ENCODE measurements at places on chromosomes 5 and 9.

- no peak for DNase-seq
Measured at GRCh38 chr9:136103651-136104487, 8.8 kb upstream of the NACC2 start.

- DNase-seq: no peak
Measured at GRCh38 chr9:135973277-135974219, 12.4 kb upstream of the UBAC1 start.

DNA sequence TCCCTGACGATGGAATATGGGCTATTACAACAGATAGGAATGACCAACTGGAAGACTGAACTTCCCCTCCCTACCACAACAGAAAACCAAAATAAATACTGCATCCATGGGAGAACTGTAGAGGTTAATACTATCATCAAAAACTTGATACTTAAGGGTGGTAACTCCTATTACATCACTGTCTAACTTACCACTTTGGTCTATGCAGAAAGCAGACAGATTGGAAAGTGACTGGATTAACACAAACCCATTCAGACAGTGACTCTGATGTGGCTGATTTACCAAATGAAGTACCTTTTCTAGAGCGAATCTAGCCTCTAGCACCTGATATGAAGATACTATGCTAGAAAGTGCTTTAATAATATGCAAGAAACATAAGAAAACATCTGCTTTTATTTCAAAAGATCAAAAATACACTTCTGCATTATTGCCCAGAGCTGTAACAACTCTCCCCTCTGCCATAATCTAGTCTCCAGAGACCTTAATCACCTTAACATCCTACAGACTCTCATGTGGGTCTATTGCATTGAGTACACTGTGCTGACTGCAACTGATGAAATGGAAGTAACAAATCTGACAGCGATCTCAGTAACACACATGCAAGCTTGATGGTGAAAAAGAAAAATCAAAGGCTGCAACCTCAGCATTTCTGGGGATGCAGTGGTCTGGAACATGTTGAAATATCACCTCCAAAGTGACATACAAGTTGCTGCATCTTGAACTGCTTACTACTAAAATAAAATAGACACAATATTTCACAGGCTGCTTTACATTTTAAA lies 62.7 kb downstream of the EPB41L4A start:
- no peak for DNase-seq

DNA sequence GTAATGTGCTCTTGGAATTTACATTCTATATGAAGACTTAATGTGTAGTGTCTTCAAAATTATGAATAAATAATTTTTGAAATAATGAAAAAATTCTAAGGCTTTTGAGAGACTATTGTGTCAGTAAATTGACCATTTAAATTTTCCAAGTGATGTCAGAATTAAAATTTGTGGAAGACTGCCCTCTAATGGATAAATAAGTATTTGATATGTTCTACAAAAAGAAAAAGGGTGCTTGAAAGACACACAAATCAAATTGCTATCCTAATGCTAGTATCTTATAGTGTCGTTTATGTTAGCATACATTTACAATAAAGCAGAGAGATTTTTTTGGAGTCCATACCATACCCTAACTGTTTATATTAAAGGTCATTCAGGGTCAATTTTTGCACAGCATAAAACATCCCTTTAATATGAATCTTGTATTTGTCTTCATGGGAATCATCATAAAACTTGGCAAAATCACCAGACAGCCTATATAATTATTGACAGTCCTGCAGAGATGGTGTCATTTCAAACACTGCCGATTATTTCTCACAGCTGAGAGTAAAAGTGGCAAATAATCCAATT lies 120.8 kb upstream of the SLC27A6 start:
- DNase-seq: no peak

GRCh38 chr9:79682076-79682736 lies 110.4 kb downstream of the TLE4 start:
- DNase-seq: no peak

DNA sequence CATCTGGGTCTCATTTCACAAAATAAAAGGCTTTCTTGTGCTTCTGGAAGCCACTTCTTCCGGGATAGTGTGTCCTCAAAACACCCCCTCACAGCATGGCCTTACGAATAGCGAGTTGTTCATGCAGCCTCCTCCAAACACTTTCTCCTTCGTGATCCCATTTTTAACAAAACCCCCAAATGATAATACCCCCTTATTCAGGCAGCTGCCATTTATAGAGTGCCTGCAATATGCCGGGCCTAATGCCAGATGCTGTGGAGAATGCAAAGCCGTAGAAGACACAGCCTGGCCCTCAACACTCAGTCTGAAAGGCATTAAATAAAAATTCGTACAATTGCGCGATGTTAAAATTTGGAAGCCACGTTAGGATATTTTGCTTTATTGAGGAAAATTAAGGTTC lies 66.4 kb upstream of the SLC44A1 start:
- DNase-seq: no peak

DNA sequence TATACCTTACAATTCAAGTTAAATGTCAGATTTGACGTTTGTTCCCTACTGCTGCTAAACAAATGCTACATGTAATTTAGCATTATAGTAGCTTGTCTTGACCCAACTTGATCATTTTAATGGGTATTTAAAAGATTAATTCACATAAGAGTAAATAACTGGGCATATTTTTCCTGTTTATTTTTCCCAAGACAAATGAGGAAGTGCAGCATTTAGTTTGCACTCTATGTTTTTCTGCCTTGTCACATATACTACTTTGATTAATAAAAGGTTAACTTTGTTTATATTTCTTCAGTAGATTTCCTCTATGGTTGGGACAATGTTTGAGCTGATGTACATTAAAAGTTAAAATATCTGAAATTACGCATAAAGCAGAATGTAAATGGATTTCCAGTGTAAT lies 641.8 kb downstream of the PRR16 start:
- DNase-seq: no peak

DNA sequence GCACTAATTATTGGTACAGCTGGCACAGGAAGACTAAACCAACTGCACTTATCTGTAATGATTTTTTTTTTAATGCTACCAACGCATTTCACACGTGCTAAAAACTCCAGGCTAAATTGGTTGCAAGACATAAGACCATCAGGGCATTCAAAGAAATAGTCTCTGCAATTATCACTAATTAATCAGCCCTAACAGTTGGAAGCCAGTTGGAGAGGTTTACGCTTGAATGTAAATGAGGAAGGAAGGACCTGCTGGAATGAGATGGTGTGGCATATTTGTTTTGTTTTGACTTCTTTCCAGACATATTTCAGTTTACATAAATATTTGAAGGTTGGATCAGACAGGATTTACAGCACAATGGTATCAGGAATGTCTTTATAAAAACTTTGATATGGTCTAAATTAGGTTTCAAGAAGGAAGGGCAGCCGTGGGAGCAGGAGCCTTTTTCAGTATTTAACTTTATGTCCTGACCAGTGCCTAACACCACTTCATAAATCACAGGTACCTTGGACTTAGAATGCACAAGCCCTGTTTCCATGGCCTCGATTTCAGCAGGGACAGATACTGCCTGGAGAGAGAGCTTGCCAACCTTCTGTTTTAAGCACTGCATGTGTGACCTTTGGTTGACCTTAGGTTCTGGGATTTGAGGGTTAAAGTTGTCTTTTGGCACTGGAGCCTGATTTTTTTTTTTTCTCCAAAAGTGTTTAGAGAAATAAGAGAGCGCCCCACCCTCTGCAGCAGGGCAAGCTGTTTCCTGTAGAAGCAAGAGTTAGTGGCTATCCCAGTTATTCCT lies 199.8 kb upstream of the MAP3K1 start:
- DNase-seq: no peak

- DNase-seq: no peak
Measured at GRCh38 chr5:62362701-62363100, 41.0 kb downstream of the DIMT1 start.

- DNase-seq: no peak
Measured at GRCh38 chr9:17005056-17005823, 129.6 kb upstream of the CNTLN start.

DNA sequence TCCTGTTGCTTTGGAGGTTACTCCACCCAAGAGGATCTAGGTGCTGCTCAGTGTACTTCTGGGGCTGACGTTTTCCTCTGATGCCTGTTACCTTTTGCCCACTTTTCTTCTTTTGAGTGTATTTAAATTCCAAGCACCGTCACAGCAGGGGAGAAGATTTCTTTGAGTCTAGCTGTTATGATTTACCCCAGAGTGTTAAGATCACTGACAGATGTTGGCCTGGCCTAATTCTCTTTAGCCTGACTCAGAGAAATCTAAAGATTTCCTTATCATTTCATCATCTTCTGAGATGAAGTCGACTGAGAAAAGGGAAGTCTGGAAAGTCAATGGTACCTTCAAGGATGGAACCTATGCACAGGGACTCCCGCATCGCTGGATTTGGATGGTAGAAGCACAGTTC lies 191.5 kb downstream of the FBXL7 start:
- no peak for DNase-seq

GRCh38 chr5:17325770-17326599 lies 108.6 kb downstream of the BASP1 start:
- no peak for DNase-seq

- DNase-seq: no peak
Measured at GRCh38 chr9:109506097-109506712, 8.1 kb upstream of the PTPN3 start.

GRCh38 chr5:157890836-157891597 lies 32.1 kb upstream of the CLINT1 start:
- no peak for DNase-seq

DNA sequence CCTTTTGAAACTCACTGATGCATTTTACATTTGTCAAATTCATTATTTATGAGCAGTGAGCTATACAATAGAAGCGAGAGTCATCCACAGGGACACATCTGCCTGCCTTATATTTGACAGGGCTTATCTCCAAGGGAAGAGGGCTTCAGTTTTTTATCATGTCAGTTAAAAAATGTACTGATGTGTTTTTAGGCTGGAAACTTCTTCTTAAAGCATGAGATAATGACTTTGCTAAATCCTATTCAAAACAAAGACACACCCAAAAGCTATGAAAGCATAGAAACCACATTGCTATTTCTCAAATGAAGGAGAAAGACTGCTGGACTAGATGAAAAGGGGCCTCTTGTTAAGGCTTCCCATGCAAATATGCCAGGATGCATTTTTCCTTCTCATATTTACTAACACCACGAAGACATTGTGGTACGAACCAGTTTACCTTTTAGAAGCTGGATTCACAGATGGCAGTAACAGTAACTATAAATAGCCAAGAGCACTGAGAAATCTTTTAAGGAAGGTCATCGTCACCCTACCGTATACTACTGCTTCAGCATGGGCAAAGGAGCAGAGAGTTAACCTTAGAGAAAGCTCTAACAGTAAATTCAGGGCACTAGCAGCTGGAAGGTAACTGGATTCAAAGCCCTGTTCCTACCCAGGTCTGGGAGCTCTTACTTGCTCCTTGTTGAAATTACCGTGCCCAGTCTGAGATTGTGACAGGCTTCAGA lies 86.3 kb upstream of the IFNK start:
- no peak for DNase-seq

DNA sequence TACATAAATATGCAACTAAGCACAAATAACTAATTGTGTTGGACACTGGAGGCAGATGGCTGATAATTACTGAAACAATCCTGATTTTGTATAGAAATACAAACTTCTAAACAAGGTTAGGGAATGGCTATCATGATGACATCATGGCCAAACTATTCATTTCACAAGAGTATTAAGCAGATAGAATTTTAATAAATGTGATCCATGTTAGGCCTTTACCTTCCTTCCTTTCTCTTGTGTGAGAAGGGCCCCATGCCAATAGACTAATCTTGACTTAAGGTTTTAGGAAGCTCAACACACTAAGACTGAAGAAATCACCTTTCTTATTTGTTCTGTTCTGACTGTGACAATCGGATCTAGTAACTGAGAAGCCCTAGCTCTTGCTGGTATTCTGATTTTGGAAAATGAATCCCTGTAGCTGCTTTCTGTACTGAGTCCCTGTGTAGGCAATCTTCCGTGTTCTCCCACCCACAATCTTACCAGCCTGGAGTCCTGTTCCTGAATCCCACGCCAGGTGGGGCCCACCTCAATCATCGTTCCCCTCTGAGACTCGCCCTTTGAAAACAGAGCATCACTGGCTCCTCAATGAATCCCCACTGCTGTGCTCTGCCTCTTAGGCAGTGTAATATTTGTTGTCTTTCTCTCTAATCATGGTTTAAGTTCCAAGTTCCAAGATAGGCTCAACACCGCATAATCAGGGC lies 168.7 kb upstream of the GNA14 start:
- DNase-seq: no peak

- DNase-seq: no peak
Measured at GRCh38 chr5:112914584-112914983, 7.4 kb downstream of the REEP5 start.

GRCh38 chr5:148730270-148730669 lies 75.9 kb upstream of the HTR4 start:
- no peak for DNase-seq

- no peak for DNase-seq
Measured at GRCh38 chr9:36789886-36790285, 217.2 kb downstream of the MELK start.

DNA sequence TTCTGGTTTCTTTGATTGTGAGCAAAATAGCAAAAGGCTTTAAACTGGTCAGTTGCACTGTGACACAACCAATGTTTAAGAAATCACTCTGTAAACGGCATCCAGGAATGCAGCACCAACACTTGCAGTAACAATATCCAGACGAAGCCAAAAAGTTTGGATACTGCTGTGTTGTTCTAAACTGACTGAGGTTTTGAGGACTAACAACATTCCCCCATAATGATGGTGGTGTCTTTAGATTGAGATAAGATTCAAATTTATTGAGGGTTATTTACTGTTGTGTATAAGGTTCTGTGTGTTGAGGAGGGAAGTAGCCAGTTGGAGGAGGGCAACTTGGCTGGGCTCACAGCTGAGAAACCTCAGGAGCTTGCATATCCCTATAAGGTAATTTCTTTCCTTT lies 353.6 kb downstream of the BNC2 start:
- DNase-seq: no peak

DNA sequence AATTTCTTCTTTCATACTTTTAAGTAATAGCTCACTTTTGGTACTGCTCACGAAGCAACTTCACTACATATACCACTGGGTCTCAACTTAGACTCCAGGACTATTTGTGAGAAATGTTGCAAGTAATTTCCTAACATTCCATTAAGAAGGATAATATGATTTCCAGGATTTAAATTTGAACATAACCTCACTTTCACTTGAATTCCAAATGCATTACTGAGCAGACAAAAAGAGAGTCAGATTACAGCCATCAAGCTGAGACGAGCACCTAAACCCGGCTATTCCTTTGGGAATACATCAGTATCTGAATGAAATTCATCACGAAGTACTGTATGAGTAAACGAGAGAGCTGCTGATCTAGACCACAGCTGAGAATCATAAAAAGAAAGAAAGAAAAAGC lies 47.3 kb downstream of the LIFR start:
- no peak for DNase-seq

GRCh38 chr5:120306303-120306702 lies 157.8 kb upstream of the PRR16 start:
- DNase-seq: no peak

- DNase-seq: no peak
Measured at GRCh38 chr5:177194268-177194667, 60.7 kb downstream of the NSD1 start.

DNA sequence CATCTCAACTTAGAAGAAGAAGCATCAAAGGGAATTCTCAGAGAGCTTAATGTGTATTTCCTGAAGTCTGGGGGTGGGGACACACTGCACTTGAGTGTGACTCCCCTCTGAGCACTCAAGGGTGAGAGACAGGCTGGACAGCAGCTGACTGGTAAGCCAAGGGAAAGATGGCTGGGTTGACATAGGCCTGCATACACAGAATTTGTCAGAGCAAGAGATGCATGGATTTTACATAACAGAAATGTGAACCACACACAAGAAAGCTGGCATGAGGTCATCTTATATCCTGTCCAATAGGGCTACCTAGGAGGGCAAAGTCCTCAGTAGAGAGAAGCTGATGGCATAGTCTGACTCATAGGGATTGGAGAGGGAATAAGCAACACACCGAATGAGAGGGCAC lies 114.3 kb upstream of the EPB41L4A start:
- DNase-seq: no peak

Data from activated CD8-positive, alpha-beta memory T cell treated with anti-CD3 and anti-CD28 coated beads, Interleukin-2, amount 50 U/mL, for 4 hours (primary cell).